Lung (tissue), 17 donors: ENCODE measurements at places on chromosomes 13 and 19. TPM values are rescaled to one million over a fixed set of nuclear protein-coding genes. Genes with fewer than 3 reads are reported as not detected.
A peak's percentile ranks its signal among the peaks of the same experiment; 100 is the strongest.

DNA sequence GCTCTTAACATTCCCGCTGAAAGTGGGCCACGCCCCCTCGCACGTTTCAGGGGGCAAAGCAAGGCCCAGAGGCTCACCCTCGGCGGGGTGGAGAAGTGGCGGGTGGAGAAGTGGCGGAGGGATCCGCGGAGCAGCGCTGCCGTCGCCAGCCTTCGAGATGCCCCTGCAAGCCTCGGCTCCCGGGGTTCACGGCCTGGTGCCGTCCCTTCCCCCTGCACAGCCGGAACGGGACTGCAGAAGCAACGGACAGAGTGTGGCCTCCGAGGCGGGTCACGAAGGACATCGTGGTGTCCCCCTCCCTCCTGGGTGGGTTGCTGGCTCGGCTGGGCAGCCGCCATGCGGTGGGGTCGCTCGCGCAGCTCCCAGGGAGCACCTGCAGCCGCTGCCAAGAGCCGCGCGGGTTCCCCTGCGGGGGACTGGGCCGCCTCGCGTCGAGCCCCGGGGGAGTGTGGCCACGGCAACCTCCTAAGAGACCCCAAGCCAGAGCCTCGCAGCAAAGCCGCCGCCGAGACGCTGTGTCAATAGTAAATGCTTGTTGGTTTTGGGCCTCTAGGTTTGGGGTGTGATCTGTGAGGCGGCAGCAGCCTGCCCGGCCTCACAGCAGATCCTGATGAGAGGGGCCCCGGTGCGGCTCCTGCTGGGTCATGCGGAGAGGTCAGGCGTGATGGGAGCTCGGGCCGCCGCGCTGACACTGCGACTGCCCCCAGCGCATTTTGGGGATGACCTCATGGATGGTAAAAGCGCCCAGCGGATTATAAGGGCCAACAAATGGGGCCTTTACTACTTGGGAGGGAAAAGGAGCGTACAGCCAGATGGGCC, 5.5 kb downstream of the TPGS1 start:
- peak; percentile 86 for DNase-seq

DNA sequence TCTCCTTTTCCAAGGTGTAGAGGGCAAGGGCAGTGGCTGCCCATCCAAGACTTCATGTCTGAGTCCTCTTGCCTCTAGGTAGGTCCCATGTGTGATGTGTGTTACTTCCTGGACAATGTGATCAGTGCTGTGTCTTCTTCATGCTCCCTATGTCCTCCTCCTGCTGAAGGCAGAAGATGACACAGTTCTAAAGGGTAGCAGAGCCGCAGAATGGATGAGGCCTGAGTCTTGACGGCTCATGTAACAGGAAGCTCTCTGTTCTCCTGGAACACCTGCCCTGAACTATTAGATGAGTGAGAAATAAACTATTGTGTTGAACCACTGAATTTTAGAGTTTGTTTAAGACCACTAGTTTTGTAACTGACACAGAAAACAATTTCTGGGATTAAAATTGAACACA, 165.9 kb downstream of the NDFIP2 start:
- DNase-seq: no peak

CGB2 gene
- not detected for polyA plus RNA-seq

DNA sequence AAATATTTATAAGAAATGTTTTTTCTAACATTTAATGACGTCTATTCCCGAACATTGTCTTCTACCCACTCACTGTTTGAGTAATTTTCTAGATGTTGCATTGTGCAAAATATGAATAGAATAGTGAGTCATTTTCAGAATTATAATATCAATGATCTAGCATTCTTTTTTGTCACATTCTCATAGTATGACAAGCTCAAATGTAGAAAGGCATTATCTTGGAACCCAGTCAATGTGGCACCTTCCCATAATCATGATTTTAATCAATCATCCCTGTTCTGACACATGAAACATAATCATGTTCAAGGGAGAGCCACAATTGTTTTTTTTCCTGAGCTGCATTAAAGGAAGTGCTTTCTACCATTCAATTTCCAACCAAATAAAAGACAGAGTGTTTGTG, 265.8 kb downstream of the OXGR1 start:
- no peak for DNase-seq

DNA sequence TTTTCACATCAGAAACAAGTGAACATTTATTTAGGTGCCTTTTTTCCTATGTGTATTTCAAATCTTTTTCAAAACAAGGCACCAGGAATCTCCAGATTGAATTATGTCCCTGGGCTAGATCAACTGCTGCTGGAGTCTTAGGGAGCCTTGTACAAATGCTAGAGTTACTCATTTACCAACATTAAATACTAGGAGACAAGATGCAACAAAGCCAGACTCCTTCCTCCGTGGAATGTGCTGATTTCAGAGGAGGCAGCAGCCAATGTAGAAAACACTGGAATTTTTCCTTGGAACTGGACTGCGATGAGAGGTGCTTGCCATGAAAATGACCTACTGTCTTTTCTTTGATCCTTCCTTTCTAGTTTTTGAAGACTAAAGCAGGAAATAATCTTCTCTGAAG, 1514.7 kb upstream of the MIR17HG start:
- DNase-seq: no peak

RTBDN gene
- polyA plus RNA-seq: not detected

ZNF283 gene
- polyA plus RNA-seq: 2.5 TPM

DNA sequence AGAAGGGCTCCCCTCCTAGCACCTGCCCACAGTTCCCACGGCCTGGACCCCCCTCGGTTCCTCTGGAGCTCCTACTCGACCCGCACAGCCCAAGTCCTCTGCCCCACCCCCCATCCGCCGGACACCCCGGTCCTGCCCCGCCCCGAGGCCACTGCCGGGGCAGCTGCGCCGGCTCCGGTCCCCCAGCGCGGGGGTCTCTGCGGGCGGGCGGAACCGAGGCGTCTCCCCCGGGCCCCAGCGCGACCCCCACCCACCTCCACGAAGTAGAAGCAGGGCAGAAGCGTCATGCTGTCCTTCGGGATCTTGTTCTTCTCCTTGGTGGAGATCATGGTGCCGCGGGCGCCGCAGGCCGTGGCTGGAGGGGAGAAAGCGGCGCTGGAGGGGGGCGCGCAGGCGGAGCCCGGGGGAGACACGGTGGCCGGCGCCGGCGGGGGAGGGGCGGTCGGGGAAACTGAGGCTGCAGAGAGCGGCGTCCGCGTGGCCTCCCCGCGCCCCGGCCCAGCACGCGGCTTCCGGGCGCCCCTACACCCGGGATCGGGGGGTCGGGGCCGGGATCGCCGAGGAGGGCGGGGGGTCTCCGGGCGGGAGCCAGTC, 427 bp downstream of the PLPPR3 start:
- DNase-seq: no peak

- DNase-seq: no peak
Observed at GRCh38 chr13:109880371-109881346, 94.3 kb upstream of the IRS2 start.

ZNF260 gene
- 3.1 TPM for polyA plus RNA-seq

GRCh38 chr19:46631481-46631880, 4.5 kb downstream of the GNG8 start:
- no peak for DNase-seq

DNA sequence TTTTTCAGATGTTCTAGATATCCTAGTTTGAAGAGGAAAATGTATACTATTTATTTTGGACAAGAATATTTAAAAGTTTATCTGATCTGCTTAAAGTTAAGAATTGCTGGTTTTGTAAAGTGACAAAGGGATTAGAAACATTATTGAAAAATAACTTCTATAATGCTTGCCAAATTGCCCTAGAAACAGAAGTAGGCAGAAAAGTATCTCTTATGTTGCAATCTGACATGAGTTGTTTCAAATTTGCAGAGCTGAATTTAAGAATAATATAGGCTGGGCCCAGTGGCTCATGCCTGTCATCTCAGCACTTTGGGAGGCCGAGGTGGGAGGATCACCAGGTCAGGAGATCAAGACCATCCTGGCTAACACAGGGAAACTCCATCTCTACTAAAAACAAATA, 777.1 kb downstream of the LIG4 start:
- no peak for DNase-seq

MISP gene
- polyA plus RNA-seq: 23.7 TPM

MAU2 gene
- 24.7 TPM for polyA plus RNA-seq

ELSPBP1 gene
- not detected for polyA plus RNA-seq
